ENCODE measurements at places on chromosomes 2 and 18.

- no peak for DNase-seq
Measured at GRCh38 chr2:233225230-233226068, 26.0 kb upstream of the ATG16L1 start.

GRCh38 chr18:22550861-22551260 lies 133.1 kb upstream of the CTAGE1 start:
- no peak for DNase-seq

DNA sequence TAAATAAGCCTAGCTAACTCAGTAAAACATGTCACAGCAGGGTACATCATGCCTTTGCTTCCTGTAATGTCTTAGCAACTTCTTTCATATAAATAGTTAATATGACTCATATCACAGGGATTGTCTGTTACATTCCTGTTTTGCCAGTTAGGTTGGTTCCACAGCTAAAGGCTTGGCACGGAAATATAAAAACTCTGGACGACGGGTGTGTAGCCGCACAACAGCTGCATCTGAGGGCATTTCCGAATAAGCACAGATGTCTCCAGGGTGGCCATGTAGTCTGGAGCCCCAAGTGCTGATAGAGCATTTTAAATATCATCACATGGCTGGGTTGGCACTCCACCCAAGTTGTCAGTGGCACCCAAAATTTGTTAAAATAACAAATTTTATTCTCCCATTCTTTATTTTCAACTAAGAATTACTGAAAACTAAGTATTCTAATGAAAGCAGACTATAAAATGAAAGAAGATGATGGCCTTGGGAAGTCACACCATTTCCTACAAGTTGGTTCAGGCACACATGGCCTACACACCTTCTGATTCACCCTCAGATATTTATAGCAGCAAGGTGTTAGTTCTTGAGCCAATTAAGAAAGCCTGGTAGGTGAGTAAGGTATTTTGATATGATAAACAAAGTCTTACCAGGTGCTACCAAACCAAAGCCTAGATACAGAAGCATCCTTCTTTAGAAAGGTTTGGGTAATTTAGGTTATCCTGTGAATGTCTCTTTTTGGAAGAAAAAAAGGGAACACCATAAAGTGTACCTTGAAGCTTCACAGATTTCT lies 61.8 kb upstream of the STK17B start:
- DNase-seq = peak; percentile 37

GRCh38 chr2:105934467-105934866 lies 189.8 kb downstream of the NCK2 start:
- no peak for DNase-seq

GRCh38 chr18:34220081-34220815 lies 4.5 kb downstream of the NOL4 start:
- no peak for DNase-seq

DNA sequence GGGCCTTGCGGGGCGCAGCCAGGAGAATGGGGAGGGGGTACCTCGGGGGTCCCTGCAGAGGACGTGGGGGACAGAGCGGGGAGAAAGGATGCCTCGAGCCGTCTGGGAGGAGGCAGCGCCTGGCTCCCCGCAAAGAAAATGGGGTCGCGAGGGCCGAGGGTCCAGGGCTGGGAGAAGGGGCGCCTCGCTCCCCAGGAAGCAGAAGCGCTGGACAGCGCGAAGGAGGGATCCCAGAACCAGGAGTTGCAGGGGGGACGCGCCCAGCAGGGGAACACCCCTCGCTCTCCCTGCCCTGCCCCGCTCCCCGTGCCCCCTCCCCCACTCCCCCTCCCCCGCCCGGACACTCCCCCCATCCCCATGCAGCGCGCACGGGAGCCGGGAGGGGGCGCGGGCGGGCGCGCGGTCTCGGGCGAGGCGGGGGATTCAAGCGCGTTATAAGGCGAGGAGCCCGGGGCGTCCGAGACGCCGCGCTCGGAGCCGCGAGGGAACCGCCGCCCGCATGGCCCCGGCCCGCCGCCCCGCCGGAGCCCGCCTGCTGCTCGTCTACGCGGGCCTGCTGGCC lies at the start of gene ERFE:
ERFE (plus strand) TSS at position 462 of the 562 bp plus-strand sequence; CDS start at position 500, 38 bp downstream.
- peak; percentile 27 for DNase-seq

All from stimulated activated CD4-positive, alpha-beta T cell treated with anti-CD3 and anti-CD28 coated beads, Interleukin-1b, Interleukin-23, amount 100 ng/mL, for 4 hours (primary cell).